Activated T-helper 1 cell treated with anti-CD3 and anti-CD28 coated beads, Interleukin-2, amount 50 U/mL, for 16 hours (primary cell): ENCODE measurements at places on chromosomes 12 and 14.

GRCh38 chr12:41228066-41228820 lies 40.1 kb downstream of the PDZRN4 start:
- DNase-seq = no peak

- no peak for DNase-seq
These were observed 1.6 kb downstream of the CRIP2 start for GRCh38 chr14:105476097-105476830.

DNA sequence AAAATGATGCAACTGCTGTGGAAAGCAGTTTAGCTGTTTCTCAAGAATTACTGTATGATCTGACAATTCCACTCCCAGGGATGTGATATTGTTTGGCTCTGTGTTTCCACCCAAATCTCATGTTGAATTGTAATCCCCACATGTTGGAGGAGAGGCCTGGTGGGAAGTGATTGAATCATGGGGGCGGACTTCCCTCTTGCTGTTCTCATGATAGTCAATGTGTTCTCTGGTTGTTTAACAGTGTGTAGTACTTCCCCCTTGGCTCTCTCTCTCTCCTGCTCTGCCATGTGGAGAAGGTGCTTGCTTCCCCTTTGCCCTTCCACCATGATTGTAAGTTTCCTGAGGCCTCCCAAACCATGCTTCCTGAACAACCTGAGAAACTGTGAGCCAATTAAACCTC lies 93.4 kb upstream of the CPM start:
- no peak for DNase-seq

DNA sequence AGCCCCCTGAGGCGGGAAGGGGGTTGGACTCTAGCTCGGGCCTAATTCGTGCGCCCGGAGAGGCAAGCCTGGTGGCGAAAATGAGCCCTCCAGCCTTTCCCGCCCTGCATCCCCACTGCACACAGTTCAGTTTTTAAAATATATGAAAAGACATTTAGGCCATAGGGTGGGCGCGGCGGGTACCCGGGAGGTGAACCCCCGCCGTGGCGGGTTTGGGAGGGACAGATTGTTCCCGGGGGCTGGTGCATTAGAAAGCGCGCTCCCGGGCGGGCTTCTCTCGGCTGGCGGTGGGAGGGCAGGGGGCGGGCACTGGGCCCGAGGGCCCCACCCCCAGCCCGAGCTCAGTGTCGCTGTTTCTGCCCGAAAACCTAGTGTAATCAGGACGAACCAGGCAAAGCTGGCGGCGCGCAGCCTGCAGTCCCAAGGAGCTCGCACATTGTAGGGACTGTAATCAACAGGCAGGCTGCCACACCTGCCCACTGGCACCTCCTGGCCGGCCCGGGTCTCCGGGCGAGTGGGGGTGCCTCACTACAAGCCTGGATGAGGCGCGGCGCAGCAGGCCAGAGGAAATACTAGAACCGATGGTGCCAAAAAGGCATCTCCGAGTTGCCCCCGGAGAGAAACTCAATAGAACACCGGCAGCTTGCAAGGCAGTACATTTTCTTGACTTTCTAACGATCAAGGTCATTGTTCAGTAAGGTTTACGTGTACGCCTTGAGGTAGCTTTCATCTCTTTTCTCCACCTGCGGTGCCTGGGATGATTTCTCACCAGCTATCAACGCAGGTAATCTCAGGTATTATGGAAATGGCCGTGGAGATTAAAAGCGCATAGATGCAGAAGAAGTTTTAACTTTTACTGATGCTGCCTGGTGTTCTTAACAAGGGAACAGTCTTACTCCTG lies 764 bp upstream of the SPTB start:
- DNase-seq = peak; percentile 18

DNA sequence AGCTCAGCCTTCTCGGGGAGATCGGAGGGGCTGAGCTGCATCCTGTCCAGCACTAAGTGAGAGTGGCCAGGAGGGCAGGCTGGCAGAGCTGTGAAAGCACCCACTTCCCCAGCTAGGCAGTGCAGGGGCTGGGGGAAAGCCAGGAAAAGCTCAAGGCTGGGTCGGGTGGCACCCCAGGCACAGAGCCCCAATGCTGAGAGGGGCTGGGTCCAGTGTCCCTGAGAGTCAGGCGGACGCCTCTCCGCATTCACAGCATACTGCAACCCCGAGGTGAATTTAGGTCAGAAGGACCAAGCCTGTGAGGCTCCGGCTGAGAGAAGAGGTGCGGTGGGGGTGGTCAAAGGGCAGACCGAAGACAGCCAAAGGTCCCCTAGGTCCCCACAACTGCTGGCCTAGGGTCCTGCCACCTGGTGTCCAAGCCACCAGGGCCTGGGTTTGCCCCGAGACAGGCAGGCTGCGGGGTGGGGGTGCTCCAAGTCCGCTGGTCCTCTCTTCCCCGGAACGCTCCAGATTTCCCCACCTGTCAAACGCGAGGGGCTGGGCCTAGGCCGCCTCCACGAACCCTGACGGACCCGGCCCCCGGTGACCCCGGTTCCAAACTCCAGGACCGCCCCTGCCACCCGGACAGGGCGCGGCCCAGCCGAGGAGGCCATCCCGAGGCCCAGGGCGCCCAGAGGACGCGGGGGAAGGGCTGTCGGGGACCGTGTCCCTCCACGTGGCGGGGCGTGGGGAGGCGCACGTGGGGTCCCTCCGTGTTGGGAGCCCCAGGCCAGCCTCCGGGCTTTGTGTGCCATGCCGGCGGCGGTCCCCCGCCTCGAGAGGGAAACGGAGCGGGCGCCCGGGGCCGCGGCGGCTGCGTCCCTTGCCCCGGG lies 527 bp downstream of the CAMKK2 start:
- DNase-seq = no peak

- no peak for DNase-seq
These were observed 13.9 kb upstream of the SIVA1 start for GRCh38 chr14:104739026-104739425.

DNA sequence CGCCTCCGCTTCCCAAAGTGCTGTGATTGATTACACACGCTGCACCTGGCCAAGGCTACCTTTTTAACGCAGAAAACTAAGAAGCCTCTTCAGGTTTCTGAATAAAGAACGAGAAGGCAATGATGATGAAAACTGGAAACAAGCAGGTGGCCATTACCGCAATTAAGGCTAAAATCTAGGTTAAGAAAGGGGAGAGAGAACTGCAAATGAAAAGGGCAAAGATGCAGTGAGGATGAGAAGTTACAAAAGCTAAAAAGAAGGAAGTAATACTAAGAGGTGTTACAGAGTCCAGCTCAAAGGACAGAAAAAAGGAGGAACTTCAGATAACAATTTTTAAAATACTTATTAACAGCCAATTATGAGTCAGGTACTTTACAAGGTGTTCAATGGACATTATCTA lies 79.7 kb downstream of the DUSP16 start:
- DNase-seq = no peak

DNA sequence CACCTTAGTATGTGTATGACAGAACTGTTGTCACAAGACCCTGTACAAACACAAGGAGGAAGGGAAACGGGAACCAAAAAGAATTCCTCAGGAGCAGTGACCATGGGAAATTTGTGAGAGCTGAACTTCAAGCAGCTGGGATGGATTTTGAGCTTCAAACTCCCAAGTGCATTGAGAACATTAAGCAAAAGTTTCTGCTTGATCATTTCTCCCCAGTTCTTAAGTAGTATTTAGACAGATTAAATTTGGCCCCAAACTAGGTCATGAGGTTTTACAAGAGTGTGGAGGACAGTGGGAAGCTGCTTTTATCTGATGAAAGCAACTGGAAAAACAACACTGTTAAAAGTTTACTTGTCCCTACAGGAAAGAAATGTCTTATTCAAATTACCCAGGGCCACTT lies 206.0 kb upstream of the DCN start:
- no peak for DNase-seq

DNA sequence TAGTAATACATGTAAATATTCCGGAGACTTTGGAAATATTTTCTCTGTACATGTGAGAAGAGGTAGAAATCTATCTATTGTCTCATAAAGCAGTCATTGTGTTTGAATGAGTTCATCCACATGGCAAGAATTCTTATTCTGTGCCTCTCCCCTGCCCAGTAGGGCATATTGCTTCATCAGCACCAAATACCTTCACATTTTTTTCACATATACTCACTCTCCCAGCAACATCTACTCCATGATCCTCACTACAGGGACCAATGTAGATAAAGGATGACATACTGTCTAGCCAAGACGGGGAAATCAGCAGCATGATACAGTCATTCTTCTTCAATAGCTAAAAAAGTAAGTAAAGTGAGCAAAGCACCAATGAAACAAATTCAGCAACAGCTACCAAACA lies 1.3 kb upstream of the TAS2R14 start:
- DNase-seq = no peak
